GM03348 (cell line): ENCODE measurements at places on chromosomes 2 and 18.

- DNase-seq: no peak
Measured at GRCh38 chr18:54737986-54738385, 90.3 kb upstream of the RAB27B start.

DNA sequence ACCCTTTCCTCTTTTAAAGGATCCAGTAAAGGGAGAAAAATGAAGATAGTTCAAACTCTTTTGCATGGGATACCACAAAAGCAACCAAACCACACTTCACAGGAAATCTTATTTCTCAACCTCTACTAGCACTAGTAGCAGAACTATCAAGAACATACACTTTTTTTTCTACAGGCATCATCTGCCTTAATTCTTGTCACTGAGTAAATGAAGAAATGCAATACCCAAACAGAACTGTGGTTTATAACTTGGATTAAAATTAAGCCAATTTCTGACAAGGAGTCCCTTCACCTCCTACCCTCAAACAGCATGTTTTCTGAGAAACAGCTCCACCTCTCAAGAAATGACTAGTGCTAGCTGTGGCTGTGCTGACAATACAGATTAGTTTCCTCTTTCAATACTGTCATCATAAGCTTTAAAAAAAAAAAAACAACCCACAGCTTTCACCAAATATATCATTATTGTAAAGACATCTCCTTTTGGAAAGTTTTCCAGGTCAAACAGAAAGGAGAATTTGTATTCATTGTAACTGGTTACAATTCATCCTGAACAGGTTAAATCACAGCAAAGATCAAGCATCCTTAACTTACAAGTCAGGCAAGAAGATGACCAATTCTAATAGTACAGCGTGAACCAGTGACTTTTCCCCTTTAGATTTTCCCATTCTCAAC lies 44.4 kb downstream of the PTPN2 start:
- DNase-seq: peak; percentile 26

- no peak for DNase-seq
Measured at GRCh38 chr18:49894517-49895226, 81.3 kb upstream of the ACAA2 start.

DNA sequence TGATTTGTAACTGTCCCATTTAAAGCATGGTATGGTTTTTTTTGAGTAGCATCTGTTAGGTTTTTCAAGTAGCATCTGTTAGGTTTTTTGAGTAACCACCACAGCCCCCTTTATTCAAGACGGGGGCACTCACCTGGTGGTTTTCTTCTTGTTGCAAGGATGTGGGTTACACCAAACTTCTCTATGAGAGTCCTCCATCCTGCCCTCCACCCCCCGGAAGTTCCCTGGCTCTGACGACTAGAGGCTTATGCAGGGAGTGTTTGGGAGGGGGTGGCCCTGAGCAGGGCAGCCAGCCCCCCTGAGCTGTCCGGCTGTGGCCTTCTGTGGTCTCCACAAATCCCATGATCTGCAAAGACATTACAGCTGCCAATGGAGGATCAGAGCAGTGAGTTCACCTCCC lies 39.3 kb downstream of the MTCL1 start:
- no peak for DNase-seq

DNA sequence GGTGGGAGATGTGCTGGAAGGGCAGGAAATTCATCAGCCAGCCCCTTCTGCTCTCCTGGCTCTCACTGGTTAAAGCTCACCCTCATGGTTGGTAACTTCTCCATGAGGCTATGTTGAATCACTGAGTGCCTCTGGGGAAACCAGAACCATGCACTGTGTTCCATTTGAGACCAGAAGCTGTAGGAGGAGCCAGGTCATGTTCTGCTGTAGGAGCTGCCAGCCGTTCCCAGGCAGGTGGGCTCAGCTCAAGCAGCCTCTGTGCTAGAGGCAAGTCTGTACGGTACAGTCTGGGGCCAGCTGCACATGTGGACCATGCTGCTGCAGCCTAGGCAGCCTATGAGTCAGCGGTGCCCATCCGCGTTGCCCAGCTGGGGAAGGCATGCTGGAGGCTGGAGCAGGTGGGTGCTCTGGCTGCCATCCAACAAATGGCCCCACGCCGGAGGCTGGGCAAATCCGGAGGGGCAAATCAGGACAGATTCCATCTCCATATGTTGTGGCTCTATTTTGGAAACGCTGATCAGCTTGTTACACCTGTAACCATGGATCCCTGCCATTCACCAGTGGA lies 22.0 kb upstream of the KCNF1 start:
- DNase-seq: no peak
